ENCODE measurements at places on chromosomes 6 and 20. TPM values are rescaled to one million over a fixed set of nuclear protein-coding genes. Genes with fewer than 3 reads are reported as not detected.

- DNase-seq: no peak
Observed at GRCh38 chr6:116476002-116476678, 15.0 kb downstream of the CALHM6 start.

- DNase-seq: no peak
Observed at GRCh38 chr6:117617210-117618035, 15.1 kb upstream of the GOPC start.

- DNase-seq: no peak
Observed at GRCh38 chr20:13251904-13252297, 30.8 kb downstream of the ISM1 start.

- no peak for DNase-seq
Observed at GRCh38 chr6:6559994-6560570, 28.4 kb upstream of the LY86 start.

- DNase-seq: no peak
Observed at GRCh38 chr6:169274781-169275180, 21.1 kb upstream of the THBS2 start.

DNA sequence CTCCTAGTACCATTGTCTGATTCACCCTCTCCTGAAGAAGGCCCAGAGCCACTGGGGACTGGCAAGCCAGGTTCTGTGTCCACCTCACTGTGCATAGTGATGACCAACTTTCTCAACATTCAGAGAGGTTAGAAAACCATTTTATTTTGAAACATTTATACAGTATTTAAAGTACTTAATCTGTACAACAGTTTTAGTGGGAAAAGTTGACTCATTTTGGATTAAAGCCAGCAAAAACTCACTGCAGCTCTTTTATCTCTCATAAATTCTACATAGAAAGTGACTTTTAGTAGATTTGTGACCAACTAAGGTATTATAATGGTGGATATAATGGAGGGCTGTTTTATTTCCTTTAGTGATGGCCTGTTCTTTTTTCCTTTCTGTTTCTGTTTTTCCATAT is 9.7 kb downstream of the TULP4 start:
- no peak for DNase-seq

GRCh38 chr6:148578837-148579565 is 167.8 kb upstream of the UST start:
- no peak for DNase-seq

The GJA1 gene
- 3.9 TPM for total RNA-seq

The ELOVL4 gene
- not detected for total RNA-seq

The MCHR2 gene
- not detected for total RNA-seq

The AFG1L gene
- 4.9 TPM for total RNA-seq

The FOXA2 gene
- 14.5 TPM for total RNA-seq
